HCT116 (cell line): ENCODE measurements at places on chromosomes 2 and 18. TPM values are rescaled to one million over a fixed set of nuclear protein-coding genes. Genes with fewer than 3 reads are reported as not detected.

The SPRED2 gene
- total RNA-seq, result 62.6 TPM

The MROH2A gene
- not detected for total RNA-seq

- H3K36me3 ChIP-seq, result no peaks in the 10 kb centered on the region
- H3K27me3 ChIP-seq, result no peaks in the 10 kb centered on the region
- no peak for DNase-seq
- peaks cover 15% of the 10 kb centered on the region for H3K4me1 ChIP-seq
These were observed 39.1 kb downstream of the PCARE start for GRCh38 chr2:29035016-29035745.

- no peaks in the 10 kb centered on the region for H3K27me3 ChIP-seq
- H3K36me3 ChIP-seq, result no peaks in the 10 kb centered on the region
- no peak overlapping the region for H3K4me3 ChIP-seq
- no peaks in the 10 kb centered on the region for H3K4me1 ChIP-seq
- DNase-seq, result no peak
These were observed 320.7 kb downstream of the MTX2 start for GRCh38 chr2:176589825-176590440.

DNA sequence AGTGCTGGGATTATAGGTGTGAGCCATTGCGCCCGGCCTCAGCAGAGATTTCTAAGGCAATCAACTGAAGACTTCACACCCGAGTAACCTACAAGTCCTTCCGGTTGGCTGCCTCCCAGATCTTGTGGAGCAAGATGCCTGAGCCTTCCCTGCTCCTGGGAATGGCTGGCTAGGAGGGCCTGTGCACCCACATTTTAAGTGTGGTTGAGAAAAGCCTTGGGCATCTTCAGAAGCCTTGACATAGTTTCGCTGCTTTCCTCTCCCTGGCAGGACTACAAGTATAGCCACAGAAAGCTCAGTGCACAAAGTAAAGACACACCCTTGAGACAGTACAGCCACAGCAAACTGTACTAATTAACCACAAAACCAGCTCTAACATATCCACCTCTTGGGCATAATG, 35.2 kb downstream of the E2F6 start:
- no peaks in the 10 kb centered on the region for H3K27me3 ChIP-seq
- no peaks in the 10 kb centered on the region for H3K36me3 ChIP-seq
- H3K4me1 ChIP-seq, result no peaks in the 10 kb centered on the region
- H3K4me3 ChIP-seq, result no peak overlapping the region
- no peak for DNase-seq

- H3K4me1 ChIP-seq, result no peaks in the 10 kb centered on the region
- no peak overlapping the region for H3K27ac ChIP-seq
- H3K27me3 ChIP-seq, result no peaks in the 10 kb centered on the region
- no peak for DNase-seq
- H3K4me3 ChIP-seq, result no peak overlapping the region
- H3K36me3 ChIP-seq, result no peaks in the 10 kb centered on the region
These were observed 313.3 kb downstream of the MBD2 start for GRCh38 chr18:53911200-53911599.

DNA sequence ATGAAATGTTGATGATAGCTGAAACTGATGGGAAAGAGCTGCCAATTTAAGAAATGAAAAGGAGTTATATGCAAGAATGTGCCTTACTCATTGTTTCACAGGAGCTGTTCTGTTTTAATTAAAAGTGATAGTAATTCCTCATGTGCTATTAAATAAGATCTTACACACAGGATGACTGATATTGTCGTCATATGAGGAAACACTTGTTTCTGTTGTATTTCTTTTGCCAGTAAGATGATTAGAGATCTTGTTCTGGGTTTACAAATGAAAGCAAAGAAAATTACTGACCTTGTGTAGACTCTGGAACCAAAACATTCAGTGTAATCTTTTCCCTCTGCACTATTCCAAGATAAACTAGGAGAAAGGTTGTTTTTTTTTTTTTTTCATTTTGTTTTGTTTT, 123.6 kb downstream of the MAP3K20 start:
- H3K27ac ChIP-seq, result no peak overlapping the region
- no peak for DNase-seq
- no peaks in the 10 kb centered on the region for H3K27me3 ChIP-seq
- H3K4me3 ChIP-seq, result no peak overlapping the region
- no peaks in the 10 kb centered on the region for H3K36me3 ChIP-seq

DNA sequence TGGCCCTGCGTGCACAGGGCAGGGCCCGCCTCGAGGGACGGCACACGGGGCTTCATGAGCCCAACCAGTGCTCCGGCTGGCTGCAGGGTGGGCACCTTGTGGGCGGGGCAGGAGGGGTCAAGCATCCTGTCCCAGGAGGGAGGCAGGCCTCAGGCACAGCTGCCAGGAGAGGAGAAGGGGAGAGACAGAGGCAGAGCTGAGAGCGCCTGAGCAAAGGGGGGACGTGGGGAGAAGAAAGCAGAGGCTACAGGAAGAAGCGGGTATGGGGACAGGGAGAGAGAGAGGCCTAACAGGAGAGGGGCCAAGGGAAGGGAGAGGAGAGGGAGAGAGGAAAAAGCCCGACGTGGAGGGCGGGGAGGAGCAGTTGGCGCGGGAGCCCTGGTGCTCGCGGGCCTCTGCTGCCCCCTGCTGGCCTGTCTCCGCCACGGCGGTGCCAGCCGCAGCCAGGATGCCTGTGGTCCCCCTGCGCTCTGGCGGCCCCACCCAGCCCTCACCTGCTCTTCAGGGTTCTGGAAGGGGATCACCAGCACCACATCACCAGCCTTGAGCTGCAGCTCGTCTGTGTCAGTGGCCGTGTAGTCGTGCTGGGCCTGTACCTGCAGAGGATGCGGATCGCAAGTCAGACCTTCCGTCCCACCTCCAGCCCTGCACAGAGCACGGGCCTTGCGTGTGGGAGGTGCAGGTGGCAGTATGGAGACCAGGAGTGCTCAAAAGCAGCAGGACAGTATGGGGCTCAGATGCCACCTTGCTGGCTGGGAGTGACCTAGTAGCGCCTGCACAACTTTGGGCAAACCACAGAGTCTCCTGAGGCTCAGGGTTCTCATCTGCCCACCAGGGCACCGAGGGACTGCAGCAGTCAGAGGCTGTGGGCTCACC, 56.8 kb downstream of the BIN1 start:
- H3K4me3 ChIP-seq, result no peak overlapping the region
- no peak overlapping the region; the same call in 1 of the 2 replicates for H3K27ac ChIP-seq
- no peak for DNase-seq
- peaks cover 21% of the 10 kb centered on the region; the same call in 1 of the 2 replicates for H3K4me1 ChIP-seq

The EIF2B4 gene
- total RNA-seq, result 43.8 TPM

DNA sequence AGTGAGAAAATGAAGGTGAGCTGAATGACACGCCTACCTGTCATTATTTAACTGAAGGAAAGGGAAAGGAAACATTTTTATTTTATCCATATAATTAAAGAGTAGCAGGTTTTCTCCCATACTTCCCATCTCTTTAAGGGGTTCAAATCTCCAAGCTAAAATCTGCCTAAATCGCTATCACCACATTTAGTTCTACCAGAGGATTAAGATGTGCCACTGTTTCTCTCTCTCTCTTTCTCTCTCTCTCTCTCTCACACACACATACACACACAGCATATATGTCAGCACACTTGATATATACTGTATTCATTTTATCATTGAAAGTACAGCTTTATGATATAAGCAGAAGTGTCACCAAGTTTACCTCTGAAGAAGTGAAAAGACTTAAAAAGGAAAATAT, 3.1 kb downstream of the WIPF1 start:
- no peak for DNase-seq
- H3K36me3 ChIP-seq, result no peaks in the 10 kb centered on the region
- H3K4me3 ChIP-seq, result no peak overlapping the region

- H3K36me3 ChIP-seq, result no peaks in the 10 kb centered on the region
- no peaks in the 10 kb centered on the region for H3K4me1 ChIP-seq
- no peaks in the 10 kb centered on the region for H3K27me3 ChIP-seq
- no peak overlapping the region for H3K4me3 ChIP-seq
- no peak overlapping the region for H3K27ac ChIP-seq
- DNase-seq, result no peak
These were observed 47.2 kb downstream of the PLEK start for GRCh38 chr2:68412127-68412819.

- peaks cover 12% of the 10 kb centered on the region for H3K27me3 ChIP-seq
- H3K27ac ChIP-seq, result no peak overlapping the region
- no peaks in the 10 kb centered on the region for H3K4me1 ChIP-seq
- no peak for DNase-seq
These were observed 121.2 kb downstream of the TXNL1 start for GRCh38 chr18:56517196-56517595.

- no peak overlapping the region for H3K4me3 ChIP-seq
- no peaks in the 10 kb centered on the region for H3K36me3 ChIP-seq
- H3K27me3 ChIP-seq, result no peaks in the 10 kb centered on the region
- H3K27ac ChIP-seq, result no peak overlapping the region
- H3K4me1 ChIP-seq, result peaks cover 5% of the 10 kb centered on the region; the same call in 1 of the 2 replicates
- no peak for DNase-seq
These were observed 88.7 kb downstream of the NEDD4L start for GRCh38 chr18:58132595-58133261.

DNA sequence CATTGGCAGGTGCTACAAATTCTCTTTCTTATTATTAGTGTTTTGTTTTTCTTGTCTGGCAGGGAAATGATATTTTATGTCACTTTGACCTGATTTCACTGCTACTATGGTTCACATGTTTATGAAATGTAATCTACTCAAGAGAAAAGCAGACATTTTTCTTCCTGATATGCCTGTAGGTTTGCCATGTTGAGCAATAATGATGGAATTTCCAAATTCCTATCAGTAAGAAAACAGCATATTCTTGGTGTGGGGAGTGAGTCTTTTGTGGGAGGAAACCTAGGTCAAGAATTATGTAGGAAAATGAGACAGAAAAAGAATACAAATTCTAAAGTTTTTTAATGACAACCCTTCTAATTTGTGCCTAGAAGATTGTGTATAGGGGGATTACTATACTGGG, 356.4 kb downstream of the SLC4A3 start:
- DNase-seq, result no peak
- no peak overlapping the region for H3K4me3 ChIP-seq

DNA sequence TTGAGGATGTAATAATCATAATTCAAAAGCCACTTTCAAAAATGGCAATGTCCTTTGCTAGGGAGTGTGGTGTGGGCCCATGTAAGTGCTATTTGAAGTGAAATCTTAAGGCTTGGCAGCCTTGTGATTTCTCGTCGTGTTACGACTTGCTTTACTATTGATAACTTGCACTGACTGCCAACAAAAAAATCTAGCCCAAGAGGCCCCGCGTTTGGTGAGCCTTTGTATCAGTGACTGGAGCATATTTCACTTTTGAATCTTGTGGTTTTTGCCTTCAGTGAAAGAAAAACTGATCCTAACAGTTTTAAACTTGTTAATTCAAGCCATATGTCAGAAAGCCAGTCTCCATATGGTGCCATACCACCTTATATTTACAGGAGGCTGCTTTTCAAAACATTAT, 248.0 kb downstream of the TMEM182 start:
- no peak overlapping the region for H3K27ac ChIP-seq
- no peak overlapping the region for H3K4me3 ChIP-seq
- H3K27me3 ChIP-seq, result peaks cover 7% of the 10 kb centered on the region; the same call in 1 of the 2 replicates

GRCh38 chr2:119856469-119856901, 96.8 kb downstream of the PTPN4 start:
- no peak overlapping the region for H3K27ac ChIP-seq
- no peak for DNase-seq
- no peak overlapping the region for H3K4me3 ChIP-seq

DNA sequence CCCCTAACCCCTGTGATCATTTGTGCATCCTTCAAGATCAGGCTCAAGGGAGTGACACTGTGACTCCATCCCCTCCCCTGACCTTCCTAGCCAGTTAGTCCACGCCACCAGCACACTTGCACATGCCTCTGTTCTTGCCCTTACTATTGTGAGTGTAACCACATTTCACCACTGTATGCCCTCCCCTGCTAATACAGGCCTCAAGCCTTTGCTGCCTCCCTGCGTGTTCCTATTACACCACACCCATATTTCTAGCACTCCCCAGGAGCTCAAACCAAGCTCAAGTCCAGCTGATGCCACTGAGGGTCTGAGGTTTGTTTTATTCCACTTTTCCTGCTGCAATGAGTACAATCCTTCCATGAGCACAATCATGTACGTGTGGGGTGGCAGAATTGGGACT, 288.9 kb upstream of the FBXO11 start:
- H3K36me3 ChIP-seq, result no peaks in the 10 kb centered on the region
- DNase-seq, result no peak
- no peaks in the 10 kb centered on the region for H3K4me1 ChIP-seq

- H3K27ac ChIP-seq, result no peak overlapping the region
- H3K4me1 ChIP-seq, result no peaks in the 10 kb centered on the region
- H3K27me3 ChIP-seq, result no peaks in the 10 kb centered on the region
- H3K36me3 ChIP-seq, result no peaks in the 10 kb centered on the region
These were observed 225.3 kb downstream of the CNTNAP5 start for GRCh38 chr2:124250433-124250832.
